Upper lobe of right lung (tissue), 1 donor: ENCODE measurements at places on chromosomes 6 and 20. TPM values are rescaled to one million over a fixed set of nuclear protein-coding genes. Genes with fewer than 3 reads are reported as not detected.

DNA sequence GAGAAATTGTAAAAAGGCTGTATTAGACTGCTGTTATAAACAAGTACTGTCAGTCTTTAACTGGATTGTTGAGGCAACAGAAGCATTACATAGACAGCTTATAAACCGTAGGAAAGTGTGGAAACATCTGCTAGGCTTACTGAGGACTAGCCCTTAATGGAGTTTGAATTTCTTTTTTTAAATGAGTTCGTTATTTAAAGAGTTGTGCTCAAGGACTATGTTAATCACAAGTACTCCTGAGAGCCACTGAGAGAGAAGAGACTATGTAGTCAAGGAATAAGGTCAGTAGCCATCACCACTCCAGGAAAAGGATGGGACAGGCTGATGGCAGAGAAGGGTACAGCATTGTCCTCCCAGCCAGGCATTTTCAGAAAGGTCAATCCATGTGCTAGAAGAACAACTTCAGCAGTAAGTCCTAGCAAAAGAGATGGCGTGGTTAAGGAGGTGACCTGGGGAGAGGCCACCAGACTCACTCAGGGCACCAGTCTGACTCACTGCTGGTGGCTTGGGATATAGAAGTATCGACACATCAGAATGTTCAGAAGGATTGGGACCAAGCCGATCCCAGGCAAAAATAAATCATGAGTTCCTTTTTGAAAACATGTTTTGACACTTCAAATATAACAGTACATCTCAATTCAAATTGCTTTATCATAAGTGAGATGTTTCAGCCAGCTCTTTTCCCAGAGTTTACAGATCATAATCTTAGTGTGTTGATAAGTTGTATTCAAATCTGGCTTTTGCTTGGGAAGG is 6.4 kb downstream of the RPS12 start:
- DNase-seq = no peak

TBC1D32 gene
- 5.4 TPM for total RNA-seq

DNA sequence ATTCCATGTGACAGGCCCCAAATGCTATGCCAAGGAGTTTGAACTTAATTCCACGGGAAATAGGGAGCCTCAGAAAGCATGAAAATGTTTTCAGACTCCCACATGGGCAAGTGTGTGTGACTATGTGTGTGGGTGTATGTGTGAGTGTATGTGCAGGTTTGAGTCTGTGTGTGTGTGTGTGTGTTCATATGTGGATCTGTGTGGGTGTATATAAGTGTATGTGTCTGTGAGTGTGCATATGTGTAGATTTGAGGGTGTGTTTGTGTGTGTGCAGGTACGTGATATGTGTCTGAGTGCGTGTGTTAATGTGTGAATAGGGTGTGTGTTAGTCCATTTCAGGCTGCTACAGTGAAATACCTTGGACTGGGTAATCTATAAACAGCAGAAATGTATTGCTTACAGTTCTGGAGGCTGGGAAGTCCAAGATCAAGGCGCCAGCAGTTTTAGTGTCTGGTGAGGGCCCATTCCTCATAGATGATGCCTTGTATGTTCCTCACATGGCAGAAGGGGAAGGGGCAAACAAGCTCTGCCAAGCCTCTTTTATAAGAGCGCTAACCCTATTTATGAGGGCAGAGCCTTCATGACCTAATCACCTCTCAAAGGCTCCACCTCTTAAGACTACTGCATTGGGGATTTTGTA is 181.1 kb upstream of the TAB2 start:
- no peak for DNase-seq

DNA sequence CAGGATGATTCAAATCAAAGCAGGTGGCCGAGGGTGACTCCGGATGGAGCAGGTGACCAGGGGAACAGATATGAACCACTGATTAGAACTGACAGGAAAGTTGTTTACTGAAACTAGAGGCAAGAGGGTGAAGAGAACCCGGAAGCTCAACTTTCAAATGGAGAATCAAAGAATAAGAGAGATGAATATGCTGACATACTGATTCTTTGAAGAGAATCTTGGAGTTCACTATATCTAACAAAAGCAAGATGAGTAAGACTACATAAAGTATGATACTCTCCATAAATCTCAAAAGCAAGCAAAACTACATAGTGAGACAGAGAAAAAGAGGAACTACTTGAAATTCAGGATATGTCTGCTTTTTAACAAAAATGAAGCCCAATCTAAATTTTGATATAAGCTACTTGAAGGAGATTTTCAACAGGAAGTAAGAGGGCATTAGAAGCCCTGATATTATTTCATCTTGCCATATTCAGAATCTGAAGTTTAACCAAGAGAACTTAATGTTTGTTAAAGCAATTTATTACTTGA is 4.0 kb upstream of the UBD start:
- no peak for DNase-seq

DNA sequence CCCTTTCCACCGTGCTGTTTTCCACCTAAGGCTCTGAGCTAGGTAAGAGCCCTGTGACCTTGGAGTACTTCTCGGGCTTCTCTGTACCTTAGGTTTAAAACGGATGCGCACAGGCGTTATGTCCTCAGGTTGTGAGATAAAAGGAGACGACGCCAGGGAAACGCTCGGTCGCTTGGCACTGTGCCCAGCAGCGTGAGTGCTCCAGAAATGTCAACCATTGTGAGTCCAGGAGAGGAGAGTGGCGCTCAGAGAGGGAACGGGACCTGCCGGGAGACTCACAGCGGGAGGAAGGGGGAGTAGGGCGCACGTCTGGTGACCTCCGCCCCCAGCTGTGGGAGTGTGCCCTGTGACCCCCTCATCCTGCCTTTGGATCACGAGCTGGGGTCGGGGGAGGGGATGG is 33.8 kb upstream of the SCRT2 start:
- DNase-seq = peak; percentile 64

PRDM13 gene
- total RNA-seq = not detected

EBF4 gene
- total RNA-seq = 19.5 TPM

GRCh38 chr20:58310291-58310782 is 822 bp downstream of the RAB22A start:
- no peak for DNase-seq

DNA sequence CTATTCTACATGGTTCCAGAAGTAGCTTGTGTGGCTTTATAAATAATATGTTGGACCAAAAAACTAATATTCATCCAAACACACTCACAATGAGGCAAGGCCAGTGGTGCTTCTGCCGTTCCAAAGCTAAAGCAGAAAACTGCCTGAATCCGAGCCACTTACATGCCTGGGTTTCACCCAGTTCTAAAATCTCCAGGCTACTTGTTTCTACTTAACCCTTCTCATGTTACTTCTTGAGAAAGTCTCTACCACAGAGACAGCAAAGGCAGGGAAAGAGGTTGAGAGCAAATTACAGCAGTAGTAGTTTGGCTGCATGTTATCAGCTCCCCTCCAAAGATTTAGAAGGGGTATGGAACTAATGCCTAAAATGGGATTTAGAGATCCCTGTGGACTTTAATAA is 62.0 kb downstream of the FAXC start:
- no peak for DNase-seq

DNA sequence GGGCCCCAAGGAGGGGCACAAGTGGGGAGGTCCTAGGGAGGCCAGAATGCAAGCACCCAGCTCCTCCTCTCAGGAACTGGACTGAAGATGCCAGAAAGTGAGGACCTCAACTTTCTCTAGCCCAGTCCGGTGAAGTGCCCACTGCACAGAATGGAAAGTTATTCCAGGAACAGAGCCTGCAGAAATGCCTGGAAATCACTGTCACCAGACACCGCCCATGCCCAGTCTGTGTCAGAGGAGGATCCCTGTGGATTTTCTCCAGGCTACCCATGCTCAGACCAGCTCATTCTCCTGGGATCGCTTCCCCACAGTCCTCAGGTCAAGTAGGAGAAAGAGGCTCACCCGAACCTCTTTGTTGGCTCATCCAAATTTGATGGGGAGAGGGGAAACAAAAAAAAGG is 6.5 kb downstream of the PRPH2 start:
- peak; percentile 20 for DNase-seq

GRCh38 chr20:52411611-52412010 is 220.0 kb upstream of the ZFP64 start:
- DNase-seq = no peak

DNA sequence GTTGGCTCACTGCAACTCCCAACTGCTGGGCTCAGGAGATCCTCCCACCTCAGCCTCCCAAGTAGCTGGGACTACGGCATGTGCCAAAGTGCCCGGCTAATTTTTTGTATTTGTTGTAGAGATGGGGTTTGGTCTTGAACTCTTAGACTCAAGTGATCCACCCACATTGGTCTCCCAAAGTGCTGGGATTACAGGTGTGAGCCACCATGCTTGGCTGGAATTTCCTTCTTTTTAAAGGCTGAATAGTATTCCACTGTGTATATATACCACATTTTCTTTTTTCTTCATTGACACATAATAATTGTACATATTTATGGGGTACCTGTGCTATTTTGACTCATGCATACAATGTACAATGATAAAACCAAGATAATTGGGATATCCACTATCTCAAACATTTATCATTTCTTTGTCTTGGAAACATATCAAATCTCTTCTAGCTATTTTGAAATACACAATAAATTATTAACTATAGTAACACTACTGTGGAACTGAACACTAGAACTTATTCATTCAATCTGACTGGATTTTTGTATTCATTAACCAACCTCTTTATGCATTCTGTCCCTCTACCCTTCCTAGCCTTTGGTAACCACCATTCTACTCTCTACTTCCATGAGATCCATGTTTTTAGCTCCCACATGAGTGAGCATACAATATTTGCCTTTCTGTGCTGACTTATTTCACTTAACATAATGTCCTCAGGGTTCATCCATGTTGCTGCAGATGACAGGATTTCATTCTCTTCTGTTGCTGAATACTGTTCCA is 7.8 kb downstream of the MDC1 start:
- no peak for DNase-seq

DNA sequence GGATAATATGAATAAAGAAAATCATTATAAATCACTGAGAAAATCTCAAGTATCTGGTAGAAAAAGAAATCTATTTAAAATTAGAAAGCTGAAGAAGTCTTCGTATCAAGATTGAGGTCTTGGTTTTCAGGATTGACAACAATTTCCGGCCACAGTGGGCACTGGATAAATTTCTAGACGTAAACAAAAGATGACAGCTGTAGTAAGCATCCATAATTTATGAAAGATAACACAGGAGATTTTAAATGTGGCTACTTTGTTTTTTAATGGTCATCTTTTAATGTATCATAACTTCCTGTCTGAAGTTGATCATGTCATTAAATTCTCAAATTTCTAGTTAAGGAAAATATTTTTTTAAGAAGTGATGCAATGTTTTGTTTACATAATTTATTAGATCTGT is 444.2 kb downstream of the HTR1B start:
- DNase-seq = no peak

- DNase-seq = no peak
Observed at GRCh38 chr20:42095221-42095620, 477.0 kb upstream of the CHD6 start.

DNA sequence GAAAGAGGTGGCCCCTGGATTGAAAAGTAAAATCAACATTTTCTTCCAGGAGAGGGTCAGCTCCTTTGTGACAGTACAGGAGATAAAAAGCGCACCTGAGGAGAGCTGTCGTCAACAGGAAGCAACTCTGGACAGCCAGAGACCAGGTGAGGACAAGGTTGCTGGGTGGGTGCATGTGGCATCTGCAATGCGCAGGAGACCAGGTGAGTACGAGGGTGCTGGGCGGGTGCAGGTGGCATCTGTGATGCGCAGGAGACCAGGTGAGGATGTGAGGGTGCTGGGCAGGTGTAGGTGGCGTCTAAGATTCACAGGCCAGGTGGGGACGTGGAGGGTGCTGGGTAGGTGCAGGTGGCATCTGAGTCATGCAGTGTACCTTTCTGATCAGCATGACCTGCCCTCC is 38.4 kb downstream of the WDR27 start:
- peak; percentile 49 for DNase-seq

- no peak for DNase-seq
Observed at GRCh38 chr6:52964318-52964717, 30.8 kb downstream of the GSTA4 start.

- no peak for DNase-seq
Observed at GRCh38 chr20:2171266-2171790, 69.7 kb downstream of the STK35 start.

DNA sequence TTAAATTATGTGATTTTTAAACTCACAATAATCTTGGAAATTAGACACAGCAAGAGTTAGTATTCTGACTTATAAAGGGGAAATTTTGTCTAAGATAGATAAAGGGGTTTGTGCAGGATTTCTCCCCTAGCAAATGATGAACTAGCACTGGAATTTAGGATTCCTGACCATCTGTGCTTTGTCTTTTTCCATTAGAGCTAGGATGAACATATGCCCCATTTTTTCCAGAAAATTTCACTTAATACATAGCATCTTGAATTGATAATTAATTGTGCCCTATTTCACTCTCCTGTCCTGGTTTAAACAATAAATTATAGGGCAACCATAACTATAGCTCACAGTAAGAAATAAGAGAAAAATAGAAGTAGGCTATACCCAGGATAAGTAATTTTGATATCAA is 601.0 kb downstream of the GRIK2 start:
- no peak for DNase-seq

MARCKS gene
- total RNA-seq = 73.4 TPM

DNA sequence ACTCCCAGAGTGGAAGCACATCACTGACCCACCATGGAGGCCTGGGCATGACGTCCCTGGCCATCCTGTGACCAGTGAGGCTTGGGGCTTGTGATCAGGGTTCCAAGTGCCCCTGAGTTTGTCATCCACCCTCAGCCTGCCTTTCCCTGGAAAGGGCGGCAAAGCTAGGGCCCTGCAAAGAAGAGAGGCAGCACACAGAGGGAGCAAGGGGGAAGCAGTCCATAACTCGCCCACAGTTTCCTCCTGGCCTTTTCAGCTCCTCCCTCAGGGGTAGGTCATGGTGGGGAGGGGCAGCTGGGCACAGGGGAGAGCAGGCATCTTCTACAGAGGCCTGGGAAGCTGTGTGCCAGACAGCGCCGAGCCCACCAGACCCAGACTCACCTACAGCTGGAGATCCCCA is at the start of gene NCR2:
NCR2 (plus strand) TSS at position 313 of the 400 bp plus-strand sequence. CDS start 269 bp downstream, outside the sequence.
- DNase-seq = no peak

PERP gene
- 33.2 TPM for total RNA-seq

BMP7 gene
- total RNA-seq = 1.2 TPM

TXLNB gene
- 1.3 TPM for total RNA-seq

GRCh38 chr20:38168791-38169589 is 3.9 kb upstream of the TGM2 start:
- DNase-seq = peak; percentile 76

BMP2 gene
- 22.7 TPM for total RNA-seq

DNA sequence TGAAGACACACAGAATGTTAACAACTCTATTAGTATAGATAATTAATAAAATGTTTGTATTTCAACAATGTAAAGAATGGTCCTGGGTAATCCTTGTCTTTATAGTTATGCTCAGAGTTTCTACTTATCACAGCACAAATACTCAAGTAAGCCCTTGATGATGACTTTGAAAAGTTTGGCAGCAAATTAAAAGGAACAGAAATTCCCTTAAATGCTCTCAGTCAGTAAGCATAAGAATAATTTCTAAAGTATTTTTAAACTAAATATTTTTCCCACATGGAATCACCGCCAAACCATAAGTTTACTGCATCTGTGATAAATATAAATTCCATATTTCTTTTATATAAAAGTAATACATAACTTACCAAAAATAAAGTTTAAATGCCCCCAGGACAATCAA is 96.1 kb downstream of the COL12A1 start:
- no peak for DNase-seq
